ENCODE measurements at places on chromosomes 12 and 14.
A peak's percentile ranks its signal among the peaks of the same experiment; 100 is the strongest.

DNA sequence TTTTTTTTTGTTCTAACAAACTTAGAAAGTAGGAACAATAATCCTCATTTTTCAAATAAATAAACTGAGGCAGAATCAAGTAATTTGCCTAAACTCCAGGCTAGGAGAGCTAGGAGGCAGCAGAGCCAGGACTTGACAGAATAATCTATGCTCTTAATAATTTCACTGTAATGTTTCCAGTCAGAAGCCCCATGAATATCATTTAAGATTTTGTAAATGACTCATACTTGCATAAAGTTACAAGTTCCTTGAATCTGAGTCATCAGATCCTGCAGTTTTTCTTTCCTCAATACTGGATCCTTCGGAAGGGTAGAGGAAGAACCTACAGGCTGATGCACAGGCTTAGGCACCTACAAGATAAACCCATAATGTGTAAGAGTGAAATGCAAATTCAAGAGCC, 29.0 kb downstream of the CAPRIN2 start:
- peak; percentile 78 for DNase-seq

DNA sequence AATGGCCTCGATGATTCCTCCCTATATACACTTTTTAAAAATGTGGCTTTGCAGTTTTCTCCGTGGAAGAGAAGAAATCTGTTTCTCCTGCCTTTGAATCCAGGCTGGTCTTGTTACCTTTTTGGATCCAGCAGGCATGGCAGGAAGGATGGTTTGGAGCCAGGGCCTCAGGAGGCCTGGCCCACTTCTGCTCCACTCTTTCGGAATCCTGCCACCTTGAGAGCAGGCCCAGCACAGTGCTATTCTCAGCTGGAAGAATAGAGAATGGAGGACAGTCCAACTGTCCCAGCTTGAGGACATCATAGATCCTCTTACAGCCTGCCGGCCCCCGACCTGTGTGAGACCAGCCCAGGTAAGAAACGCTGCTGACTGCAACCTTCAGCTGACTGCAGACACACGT, 421.5 kb downstream of the FUT8 start:
- DNase-seq: no peak

DNA sequence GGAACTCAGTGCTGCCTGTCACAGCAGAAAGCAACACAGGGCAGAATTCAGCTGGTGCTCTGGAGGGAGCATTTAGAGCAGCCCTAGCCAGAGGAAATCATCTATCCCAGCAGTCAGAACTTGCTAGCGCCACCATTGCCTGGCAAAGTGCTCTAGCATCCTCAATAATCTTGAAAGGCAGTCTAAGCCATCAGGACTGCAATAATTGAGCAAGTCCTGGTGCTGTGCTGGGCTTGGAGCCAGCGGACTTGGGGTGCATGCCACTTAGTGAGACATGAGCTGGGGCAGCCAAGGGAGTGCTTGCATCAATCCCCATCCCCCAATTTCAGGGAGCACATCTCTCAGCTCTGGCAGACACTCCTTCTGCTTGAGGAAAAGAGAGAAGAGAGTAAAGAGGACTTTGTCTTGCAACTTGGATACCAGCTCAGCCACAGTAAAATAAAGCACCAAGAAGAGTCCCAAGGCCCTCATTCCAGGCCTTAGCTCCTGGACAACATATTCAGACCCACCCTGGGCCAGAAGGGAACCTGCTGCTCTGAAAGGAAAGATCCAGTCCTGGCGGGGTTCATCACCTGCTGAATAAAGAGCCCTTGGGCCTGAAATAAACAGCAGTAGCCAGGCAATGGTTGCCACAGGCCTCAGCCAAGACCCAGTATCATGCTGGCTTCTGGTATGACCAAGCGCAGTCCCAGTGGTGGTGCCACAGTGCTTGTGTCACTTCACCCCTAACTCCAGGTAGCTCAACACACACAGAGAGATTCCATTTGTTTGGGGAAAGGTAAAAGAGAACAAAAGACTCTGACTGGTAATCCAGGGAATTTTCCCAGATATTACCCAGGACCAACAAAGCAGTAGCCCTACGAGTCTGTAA, 44.5 kb upstream of the ZDHHC17 start:
- DNase-seq: peak; percentile 48

- DNase-seq: no peak
Observed at GRCh38 chr12:111034083-111034885, 113.9 kb upstream of the MYL2 start.

GRCh38 chr12:54126029-54126695, 62.6 kb downstream of the SMUG1 start:
- DNase-seq: peak; percentile 23

- no peak for DNase-seq
Observed at GRCh38 chr12:68957273-68957672, 24.3 kb upstream of the CPM start.

- no peak for DNase-seq
Observed at GRCh38 chr14:36408388-36408787, 88.0 kb upstream of the MBIP start.

GRCh38 chr12:80622271-80622670, 85.2 kb upstream of the MYF6 start:
- peak; percentile 41 for DNase-seq

DNA sequence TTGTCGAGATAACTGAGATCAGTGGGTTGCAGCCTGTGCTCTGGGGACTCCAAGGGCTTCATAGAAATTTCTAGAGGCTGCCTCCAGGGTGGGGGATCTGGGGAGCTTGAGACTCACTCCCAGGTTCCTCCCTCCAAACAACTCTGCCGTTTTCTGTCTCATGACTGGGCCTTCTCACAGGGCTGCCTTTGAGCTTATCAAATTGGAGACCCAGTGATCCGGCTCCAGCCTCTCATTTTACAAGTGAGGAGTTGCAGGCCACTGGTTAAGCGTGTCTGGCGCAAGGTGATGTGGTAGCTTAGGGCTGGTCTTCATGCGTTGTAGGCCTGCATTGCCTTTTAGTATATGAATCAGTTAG, 85.8 kb downstream of the SLC25A47 start:
- no peak for DNase-seq

DNA sequence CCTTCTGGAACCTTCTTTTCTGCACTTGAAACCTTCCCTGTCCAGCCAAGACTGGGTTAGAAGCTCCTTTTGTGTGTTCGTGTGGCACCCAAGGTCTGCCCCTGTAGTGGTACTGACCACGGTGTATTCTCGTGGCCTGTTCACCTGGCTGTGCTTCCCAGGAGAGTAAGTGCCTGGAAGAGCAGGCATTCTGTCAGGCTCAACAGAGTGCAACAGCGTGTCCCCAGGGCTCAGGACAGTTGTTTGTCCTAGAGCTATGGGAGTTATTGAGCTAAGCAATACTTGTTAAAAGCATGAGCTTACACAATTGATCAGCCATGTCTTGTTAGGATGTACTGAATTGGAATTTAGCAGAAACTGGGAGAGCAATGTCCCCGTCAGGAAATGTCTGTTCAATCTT, 12.9 kb upstream of the SLC38A2 start:
- no peak for DNase-seq

DNA sequence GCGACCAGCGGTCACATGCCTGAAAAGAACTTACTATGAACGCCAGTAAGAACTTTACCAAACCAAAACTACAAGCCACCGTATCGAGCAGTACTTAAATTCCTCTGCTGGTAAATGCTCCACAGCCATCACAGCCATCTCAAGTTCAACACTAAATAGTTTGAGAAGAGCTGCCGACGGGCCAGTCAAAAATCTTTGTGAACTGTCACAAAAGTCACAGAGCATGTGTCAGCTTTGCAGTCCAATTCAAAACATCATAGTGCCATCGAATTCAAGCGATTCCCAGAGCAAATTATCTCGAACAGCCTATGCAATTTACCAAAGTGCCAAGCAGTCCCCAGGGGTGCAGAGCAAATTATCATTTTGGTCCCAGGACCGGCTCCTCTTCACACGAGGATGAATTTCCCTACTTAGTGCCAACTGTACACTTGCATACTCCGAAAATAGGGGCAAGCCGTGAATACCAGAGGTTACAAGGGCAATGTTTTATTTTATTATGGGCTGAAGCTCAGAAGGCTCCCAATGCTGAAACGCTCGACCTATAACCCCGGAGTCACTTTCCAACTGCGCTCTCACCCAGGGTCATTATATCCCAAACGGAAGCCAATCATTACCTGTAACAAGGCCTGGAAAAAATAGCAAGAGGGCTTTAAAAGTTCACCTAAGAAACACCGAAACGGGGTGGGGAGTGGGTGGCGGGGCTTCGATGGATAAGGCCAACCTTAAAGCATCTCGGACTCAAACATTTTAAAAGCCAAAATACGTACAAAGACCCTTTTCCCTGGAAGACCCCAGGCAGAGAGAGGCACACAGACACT, 1.1 kb downstream of the LRP6 start:
- DNase-seq: peak; percentile 50

GRCh38 chr14:89807151-89807550, 147.4 kb downstream of the EFCAB11 start:
- no peak for DNase-seq

- no peak for DNase-seq
Observed at GRCh38 chr12:37543131-37543965, 773.2 kb upstream of the ALG10B start.

DNA sequence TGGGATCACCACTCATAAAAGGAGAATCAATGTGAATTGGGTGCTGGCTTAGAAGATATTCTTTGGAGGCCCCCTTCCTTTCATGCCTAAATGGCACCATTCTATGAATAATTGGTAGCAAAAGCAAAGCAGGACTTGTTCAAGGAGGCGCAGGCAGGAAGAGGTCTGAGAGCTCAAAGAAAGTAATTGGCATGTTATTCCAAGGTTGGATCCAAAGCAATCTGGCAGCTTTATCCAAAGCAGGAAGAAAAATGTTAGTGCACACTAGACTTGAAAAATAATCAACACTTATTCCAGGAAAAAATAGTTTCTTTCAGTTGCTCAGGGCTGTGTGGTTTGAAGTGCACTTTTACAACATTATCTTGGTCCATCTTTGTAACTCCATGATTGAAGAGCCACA, 326.4 kb downstream of the NUAK1 start:
- no peak for DNase-seq

- DNase-seq: no peak
Observed at GRCh38 chr12:113090740-113091139, 34.2 kb downstream of the DTX1 start.

- no peak for DNase-seq
Observed at GRCh38 chr14:104285508-104285840, 147.1 kb downstream of the KIF26A start.
